Fibroblast of the aortic adventitia (primary cell): ENCODE measurements at places on chromosomes 2 and 18.

DNA sequence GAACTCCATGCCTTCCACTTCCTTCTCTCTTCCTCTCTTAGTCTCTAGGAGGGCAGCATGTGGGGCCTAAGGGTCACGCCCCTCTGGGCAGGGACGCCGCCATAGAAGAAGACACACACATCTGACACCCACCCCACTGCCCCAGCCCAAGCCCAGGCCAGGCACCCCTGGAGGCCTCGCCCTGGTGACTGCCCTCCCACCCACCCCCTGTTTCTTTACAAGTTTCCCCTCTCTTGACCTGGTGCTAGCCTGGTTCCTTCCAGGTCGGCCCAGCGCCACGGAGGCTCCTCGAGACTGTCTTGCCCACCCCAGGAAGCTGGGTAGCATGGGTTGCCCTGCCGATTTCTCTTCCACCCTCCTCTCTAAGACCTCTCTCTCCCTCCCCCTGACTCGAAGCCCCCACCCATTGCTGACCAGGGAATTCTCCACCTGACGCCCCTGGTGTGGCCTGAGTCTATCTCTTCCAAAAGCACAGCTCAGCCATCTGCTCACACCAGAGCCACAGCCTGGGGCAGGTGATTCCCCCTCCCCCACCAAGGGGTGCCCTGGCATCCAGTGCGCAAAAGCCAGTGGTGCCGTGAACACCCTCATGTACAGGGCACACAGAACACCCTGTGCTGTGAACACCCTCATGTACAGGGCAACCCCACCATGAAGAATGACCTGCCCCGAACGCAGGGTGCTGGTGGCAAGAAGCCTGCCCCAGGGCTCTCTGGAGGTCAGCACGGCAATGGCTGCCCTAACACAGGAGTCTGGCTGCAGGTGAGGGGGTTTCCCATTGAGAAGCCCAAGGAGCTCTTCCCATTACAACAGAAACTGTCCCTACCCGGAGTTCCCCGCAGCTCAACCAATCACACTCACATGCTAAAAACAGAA, 13.5 kb upstream of the SALL3 start:
- DNase-seq, result no peak

DNA sequence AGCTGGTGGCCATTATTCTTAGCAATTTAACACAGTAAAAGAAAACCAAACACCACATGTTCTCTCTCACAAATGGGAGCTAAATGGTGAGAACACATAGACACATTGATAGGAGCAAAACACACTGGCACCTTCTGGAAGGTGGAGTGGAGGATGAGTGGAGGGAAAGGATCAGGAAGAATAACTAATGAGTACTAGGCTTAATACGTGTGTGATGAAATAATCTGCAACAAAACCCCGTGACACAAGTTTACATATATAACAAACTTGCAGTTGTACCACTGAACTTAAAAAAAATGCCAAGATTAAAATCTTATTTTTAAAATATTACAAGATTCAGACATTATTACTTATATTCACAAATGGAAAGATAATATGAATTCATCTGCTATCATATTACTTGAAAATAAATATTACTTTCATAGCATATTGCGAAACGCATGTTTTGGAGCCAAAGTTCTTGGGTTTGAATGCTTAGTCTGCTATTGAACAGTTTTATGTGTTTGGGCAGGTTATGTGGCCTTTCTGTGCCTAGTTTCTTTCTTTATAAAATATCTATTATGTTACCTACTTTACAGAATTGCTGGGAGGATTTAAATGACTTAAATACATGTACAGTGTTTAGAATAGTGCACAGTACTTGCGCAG, 20.5 kb downstream of the ANKRD62 start:
- DNase-seq, result peak; percentile 9

- peak; percentile 50 for DNase-seq
Measured at GRCh38 chr2:161165811-161166210, 5.6 kb downstream of the TANK start.

DNA sequence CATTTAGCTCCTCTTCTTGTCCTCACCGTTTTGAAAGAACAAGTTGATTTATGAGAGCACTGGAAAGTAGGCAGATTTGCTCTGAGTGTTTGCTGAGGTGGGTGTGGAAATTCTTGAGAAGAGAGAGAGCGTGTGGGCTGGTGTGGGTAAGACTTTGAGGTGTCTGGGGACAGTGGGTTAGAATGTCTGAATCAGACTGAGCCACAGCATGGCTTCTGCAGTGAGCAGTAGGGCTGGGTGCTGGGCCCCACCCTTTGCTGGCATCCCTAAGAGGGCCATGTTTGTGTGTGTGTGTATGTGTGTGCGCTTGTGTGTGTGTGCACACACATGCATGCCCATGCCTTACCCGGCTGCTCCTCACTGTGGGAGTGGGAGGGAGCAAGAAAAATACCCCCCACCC, 63.7 kb downstream of the COPS8 start:
- DNase-seq, result no peak

DNA sequence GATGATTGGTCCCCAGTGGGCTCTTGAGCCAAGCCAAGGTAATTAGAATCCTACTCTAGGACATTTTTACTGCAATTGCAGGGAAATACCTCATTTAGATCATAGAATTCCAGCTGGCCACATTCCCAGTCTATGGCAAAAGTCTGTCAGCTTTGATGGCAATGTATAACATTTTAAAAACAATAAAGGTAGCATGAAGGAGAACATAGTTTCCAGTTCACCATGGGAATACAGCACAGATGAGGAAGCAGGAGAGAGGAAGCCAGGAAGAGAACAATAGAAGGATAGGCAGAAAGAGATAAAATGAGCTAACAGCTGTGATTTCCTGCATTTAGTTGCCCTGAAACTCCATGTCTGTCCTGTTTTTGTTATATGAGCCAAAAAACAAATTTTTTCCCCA, 897.3 kb upstream of the DDX18 start:
- DNase-seq, result no peak

- peak; percentile 71 for DNase-seq
Measured at GRCh38 chr2:109447251-109447661, 166.5 kb downstream of the SEPTIN10 start.

DNA sequence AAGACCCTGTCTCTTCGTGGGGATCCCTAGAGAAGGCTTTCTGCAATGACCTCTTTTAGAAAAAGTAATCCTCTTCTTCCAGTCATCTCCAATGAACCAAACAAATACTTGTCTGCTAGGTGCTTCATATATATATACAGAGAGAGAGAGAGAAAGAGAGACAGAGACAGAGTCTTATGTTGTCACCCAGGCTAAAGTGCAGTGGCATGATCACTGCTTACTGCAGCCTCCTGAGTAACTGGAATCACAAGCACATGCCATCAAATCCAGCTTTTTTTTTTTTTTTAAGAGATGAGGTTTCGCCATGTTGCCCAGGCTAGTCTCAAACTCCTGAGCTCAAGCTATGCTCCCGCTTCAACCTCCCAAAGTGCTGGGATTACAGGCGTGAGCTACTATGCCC, 18.6 kb upstream of the PKDCC start:
- DNase-seq, result no peak

DNA sequence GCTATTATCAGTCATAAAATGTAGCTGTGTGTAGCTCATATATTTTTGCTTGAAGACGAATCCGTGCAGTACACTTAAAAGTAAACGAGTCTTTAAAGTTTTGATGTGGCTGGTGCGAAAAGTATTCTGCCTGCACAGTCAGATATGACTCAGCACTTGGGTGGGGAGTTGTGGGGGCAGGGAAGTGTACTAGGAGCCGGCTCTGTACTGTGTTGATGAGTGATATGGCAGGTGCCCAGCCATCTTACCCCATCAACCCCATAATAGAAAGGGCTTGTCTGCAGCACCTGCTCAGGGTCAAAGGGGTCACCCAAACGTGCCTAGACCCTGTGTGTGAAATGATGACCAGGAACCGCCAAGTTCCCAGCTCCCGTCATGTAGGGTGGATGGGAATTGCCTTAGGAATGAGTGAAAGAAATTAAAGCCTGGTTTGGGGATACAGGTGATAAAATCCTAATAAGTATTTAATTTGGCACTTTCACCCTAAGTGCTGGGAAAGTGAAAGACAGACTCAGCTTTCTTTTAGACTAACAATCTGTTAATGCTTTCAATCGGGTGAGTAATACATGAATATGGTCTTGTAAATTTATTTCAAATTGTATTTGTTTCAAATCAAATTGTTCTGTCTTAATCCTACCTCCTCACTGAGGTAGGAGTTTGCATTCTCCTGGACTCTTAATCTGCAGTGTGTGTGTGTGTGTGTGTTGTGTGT, 48.0 kb downstream of the BCL2L11 start:
- peak; percentile 70 for DNase-seq

GRCh38 chr2:61157371-61158003, 4.5 kb upstream of the C2orf74 start:
- no peak for DNase-seq

- no peak for DNase-seq
Measured at GRCh38 chr18:70127359-70127758, 78.1 kb downstream of the RTTN start.

DNA sequence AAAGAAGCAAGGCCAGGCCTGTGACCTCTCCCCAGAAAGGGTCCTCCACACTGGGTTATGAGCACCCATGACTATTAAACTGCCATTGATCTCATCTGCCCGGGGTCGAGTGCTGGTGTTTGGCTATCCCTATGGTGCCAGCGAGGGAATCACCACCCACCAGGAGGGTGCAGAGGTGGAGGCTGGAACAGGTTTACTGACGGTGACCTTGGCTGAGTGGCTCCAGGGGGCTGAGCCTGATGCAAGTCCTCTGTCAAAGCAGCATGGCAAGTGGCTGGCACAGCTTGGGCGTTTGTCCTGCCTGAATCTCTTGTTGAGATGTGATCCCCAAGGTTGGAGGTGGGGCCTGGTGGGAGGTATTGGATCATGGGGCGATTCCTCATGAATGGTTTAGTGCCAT, 196.4 kb upstream of the HDAC4 start:
- DNase-seq, result no peak

DNA sequence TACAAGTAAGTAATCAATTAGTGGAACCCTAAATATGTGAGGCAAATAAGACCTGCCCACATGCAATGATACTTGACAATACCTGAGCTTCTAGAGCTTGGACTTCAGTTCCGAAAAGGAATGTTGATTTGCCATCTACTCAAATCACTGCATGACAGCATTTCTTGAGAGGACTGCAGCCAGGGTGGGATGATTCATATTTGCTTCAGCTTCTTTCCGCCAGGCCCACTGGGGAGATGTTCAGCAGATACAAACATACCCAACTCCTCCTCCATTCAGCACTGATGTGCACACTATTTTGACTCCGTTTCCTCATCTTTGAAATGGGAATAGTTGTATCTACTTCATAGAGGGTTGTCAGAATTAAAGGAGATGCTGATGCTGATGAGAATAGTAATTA, 28.8 kb upstream of the TMEM177 start:
- no peak for DNase-seq

DNA sequence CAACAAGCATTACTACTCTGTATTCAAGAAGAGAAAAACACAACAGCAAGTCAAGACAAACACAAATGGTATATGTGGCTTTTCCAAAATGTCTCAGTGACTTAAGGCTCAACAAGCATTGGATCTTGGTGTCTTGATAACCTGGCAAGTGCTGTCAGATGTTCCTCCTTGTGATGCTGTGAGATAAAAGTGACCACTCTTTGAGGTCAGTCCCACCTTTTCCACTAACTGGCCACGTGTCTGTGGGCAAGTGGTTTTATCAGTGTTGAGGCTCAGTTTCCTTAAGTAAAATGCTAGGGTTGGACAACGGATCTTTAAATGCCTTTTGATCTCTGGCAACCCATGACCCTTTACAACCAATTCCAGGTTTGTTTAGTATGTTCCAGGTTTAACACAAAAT, 98.7 kb downstream of the BCL2 start:
- no peak for DNase-seq

DNA sequence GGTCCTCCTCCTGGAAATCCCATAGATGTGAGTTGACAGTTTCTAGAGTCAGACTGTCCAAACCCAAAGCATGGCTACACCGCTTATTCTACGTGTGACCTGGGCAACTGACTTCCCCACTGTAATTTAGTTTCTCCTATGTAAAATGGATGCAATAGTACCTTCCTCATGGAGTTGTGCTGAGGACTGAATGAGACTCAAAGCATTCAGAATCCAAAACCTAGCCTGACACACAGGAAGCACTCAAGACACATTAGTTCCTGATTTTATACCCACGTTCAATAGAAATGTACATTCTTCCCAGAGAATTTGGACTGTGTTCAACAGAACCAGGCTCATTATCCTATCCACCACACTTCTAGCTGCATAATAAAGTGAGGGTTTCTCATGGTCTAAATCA, 88.8 kb downstream of the STK39 start:
- DNase-seq, result no peak

- no peak for DNase-seq
Measured at GRCh38 chr2:36415381-36416022, 59.9 kb downstream of the CRIM1 start.

DNA sequence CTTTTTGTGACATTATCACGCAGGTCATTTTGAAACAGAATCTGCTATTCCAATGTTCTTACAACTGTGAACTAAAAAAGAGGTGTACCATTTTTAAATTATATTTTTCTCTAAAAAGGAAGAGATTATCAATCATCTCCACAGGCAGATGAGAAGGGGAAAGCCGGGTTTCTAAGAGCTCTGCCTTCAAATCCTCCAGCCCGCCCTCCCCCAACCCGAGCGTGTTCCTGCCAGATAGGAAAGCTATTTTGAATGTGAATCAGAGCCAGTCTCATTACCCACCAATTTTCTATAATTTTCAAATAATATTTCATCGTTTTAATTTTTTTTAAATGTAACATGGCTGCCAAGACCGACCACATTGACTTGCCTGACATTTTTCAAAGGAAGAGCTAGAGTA, 65.9 kb downstream of the KCNF1 start:
- no peak for DNase-seq

- DNase-seq, result peak; percentile 93
Measured at GRCh38 chr2:191486584-191487320, 191.2 kb upstream of the NABP1 start.

GRCh38 chr2:100260712-100261620, 61.3 kb downstream of the LONRF2 start:
- DNase-seq, result peak; percentile 81

DNA sequence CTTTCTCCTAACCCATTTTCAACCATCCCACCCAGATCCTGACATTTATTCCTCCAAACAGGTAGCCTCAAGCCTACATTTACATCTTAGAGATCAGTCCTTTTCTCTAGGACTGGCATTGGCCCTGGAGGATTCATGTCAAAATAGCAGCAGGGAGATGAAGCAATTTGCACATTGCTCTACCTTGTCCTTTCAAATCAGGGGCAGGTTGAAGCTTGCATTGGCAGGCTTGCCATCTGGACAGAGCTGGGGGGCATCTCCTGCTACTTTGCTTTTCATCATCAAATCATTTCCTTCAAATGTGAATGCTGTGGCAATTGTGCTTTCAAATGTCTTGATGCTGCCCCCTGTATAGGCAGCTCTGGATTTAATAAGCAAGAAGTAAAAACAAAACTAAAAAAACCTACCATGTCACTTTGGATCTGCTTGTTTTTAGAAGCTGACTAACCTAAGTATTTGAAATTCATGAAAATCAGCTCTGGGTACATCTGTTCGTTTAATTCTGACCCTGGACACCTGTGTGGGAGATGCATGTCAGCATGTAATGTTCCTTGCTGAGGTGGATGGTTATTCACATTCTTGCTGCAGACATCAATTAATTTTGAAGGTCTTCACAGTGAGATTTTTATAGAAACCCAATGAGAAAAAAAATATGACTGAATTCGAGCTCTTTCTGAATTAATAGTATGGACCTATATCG, 47.9 kb downstream of the KIF5C start:
- DNase-seq, result no peak

- DNase-seq, result peak; percentile 85
Measured at GRCh38 chr2:43265001-43265400, 38.6 kb upstream of the ZFP36L2 start.
